ENCODE measurements at places on chromosomes 16 and 17. TPM values are rescaled to one million over a fixed set of nuclear protein-coding genes. Genes with fewer than 3 reads are reported as not detected.

Gene C1QL1
- 0.35 TPM for total RNA-seq

Gene UTS2R
- not detected for total RNA-seq

Gene PIK3R5
- not detected for total RNA-seq

Gene EVI2A
- 0.22 TPM for total RNA-seq

Gene KRT16
- not detected for total RNA-seq

Gene MTSS2
- total RNA-seq: 42.3 TPM

Gene CLDN9
- total RNA-seq: not detected

DNA sequence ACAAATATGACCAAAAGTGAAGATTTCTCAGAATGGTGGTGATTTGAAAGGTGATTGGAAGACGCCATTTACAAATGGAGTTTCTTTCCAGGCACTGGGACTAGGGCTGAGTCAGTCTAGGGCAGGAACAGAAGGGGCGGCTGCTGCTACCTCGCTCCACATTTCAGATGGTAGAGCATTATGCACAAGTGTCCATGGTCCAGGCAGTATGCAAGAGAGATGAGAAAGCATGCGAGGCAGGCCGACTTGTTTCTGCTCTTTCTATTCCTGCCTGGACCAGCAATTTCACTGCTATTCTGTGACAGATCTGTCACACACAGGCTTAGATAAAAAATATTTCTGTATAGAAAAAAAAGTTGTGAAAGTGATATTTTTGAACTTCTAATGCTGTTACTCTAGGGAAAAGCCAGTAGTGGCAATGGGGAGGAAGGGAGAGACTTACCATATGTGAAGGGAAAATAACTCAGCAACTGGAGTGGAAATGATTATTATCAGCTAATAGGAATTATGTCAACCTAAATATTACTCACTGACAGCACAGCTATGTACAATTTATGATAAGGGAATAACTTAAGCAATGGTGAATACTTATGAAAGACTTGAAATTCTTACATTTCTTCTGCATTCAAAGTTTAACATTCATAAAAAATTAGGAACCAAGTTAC lies 134.7 kb upstream of the NETO2 start:
- DNase-seq: no peak

- DNase-seq: no peak
Observed at GRCh38 chr17:27654136-27654535, 23.1 kb downstream of the LGALS9 start.

DNA sequence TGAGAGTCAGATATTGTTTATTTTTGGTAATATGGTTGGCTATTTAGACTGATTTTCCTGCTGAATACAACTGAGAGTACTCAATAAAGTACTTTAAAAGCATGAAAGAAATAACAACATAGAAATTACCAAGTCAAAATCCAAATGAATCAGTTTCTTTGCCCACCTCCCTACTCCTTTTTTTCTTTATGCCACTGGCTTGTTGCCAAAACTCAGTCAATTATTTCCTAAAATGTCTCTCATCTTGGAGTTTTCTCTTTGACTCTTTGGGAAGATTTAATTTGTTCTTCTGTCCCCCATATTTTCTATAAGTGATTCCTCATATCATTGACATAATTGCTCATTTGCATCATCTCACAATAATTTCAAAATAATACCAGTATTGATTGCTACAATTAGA lies 2.6 kb upstream of the OMG start:
- no peak for DNase-seq

DNA sequence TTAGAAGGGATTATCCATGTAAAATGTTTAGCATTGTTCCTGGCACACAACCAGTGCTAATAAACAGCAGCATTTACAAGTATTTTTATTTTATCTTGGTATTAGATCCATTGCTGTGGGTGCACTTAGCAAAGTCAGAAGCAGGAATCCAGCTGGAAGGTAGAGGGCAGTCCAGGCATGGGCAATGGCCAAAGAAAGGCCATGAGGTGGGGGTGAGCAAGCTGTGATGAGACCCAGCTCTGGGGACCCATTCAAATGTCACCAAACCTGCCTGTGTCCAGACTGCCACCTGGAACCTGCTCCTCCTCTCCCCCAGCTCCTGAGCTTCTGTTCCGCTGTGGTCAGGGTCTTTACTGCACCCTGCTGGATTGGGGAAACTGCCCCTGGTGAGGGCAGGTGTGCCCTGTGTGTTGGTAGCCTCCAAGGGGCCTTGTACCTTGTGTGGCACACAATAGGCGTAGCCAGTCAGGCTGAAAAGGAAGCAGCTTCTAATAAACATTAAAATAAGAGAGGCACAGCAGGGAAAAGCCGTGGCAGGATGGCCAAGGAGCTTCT lies 118.0 kb upstream of the CRHR1 start:
- DNase-seq: no peak

DNA sequence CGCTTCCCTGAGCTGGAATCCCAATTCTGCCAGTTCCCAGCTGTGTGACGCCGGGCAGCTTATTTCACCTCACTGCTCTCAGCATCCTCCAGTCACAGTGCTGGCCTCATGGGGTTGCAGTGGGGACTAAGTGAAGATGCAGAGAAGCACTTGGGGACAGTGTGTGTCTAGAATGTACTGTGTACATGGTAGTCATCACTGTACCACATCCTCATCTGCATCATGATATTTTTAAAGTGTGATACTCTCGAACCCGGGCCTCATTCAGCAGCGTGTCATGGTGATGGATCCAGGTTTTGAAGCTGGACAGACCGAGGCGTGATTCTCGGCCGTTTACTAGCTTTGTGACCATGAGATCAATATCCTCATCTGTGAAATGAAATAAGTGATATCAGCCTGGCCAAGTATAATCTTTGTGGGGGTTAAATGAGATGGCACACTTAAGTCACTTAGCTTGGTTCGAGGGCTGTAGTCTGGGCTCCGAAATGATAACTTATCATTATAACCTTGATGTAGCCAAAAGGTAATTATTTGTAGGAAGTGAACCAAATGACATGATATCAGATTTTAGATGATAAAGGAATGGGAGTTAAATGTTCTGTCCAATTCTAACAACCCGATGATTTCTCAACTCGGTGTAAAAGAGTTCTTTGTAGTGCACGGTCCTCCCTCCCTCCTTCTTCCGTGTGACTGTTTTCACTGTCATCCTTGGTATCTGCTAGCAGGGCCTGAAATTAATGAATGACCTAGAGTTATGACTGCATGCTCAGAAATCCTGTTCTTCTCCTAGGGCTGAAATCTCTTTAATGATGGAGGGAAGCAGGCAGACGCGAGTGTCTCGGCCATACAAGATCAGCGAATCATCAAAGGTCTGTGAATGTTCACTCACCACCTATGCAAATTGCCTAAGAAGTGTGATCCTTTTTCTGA lies 2.0 kb downstream of the KLHL36 start:
- no peak for DNase-seq

DNA sequence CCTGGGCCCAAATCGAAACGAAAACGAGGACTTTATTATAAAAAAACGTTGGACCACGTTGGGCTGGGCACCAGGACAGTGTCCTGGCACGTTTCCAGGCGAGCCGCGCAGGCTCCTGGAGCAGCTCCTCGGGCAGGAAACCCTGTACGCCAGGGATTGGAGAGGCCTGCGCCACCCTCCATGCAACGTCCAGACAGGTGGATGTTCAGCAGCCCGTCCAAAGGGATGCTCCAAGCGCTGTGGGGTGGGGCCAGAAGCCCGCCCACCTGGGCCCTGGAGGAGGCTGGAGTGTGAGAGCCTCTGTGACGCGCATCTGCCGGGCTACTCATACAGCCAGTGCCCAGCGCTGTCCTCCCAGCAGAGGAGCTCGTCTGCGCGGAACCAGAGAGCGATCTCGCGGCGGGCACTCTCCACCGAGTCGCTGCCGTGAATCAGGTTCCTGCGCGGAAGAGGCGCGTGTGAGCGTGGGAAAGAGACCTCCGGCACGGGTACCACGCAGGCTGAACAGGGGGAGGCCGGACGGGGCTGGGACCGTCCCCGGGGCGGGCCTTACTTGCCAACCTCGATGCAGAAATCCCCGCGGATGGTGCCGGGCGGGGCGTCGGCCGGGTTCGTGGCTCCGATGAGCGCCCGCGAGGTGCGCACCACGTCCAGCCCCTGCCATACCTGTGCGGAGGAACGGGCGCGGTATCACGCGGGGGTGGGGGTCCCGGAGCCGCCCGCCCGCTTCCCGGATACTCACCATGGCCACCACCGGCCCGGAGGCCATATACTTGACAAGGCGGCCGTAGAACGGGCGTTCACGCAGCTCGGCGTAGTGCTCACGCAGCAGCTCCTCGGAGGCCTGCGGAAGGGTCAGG lies 785 bp downstream of the NME3 start:
- DNase-seq: peak; percentile 56

DNA sequence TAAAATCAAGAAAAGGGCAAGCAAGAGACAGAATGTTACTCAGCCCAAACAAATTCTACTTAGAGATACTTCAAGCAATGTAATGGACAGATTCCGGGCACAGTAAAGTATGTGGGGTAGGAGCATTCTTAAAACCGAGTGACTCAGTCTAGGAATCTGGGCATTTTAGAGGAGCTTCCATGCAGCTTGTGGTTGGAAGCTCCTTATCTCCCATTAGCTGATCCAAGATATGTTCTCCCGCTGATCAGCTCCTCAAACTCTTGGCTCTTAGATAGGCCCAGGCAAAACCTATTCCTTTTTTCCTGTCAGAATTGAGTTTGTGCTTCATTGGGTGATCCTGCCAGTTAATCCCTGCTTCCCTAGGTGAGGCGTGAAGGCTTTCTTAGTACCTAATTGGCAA lies 303.3 kb downstream of the CEP112 start:
- no peak for DNase-seq

DNA sequence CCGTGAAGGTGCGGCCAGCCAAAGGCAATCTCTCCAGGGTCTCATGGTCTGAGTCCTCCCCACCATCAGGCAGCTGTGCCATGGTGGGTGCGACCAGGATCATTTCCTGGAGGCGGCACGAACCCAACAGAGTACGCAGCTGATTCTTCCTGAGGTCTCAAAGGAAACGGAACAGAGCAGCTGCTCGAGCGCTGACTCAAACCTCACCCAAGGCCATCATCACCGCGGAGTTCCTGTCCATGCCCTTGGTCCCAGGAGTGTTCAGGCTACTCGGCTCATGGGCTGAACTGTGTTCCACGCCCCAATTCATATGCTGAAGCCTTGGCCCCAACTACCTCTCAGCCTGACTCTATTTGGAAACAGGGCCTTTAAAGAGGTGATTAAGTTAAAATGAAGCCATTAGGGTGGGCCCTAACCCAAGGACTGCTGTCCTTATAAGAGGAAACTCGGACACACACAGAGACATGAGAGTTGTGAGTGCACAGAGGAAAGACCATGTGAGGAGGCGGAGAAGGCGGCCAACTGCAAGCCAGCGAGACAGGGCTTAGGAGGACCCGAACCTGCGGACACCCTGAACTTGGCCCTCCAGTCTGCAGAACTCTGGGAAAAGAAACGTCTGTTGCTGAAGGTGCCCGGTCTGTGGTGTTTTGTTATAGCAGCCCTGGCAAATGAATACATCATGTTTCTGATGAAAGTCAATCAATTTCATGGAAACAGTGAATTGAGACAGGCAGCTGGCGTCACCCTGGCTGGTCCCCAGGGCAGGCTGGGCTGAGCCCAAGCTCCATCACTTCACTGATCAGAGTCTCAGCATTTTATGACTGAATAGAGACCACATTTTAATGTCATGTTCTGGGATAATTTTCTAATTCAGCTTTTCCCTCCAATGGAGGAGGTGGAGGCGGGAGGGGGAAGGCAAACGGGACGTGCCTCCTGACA lies 13.7 kb downstream of the MXRA7 start:
- DNase-seq: peak; percentile 76

DNA sequence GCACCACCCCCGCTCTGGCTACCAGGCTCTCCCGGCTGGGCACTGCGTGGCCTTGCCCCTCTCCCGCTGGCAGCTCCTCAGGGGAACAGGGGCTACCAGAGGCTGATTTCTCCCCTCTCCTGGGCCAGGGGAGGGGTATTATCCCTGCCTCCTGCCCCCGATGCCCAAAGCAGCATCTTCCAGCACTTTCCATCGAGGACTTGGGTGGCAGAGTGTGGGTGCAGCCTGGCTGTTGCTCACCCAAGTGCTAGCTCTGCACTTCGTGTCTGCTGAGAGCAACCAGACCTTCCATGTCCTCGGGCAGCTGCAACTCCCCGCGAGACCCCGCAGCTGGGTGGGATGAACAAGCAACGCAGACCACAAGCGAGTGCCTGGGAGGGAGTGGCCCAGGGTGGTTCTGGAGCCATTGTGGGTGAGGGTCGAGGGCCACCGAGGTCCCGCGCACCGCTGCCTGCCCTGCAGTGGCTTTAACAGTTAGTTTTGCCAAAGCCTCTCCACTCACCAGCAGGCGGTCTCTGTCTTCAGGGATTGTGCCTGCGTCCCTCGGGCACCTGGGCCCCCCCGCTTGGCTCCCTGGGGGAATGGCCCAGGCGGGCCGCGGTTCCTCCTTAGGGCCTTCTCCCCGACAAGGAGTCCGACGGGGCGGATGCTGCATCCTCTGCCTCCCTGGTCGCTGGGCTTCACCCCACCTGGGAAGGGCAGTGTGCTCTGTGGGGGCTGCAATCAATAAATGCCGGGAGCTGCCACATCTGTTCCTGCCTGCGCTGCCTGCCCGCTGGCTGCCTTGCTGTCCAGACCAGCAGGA lies 8.4 kb downstream of the SLC25A10 start:
- DNase-seq: no peak

DNA sequence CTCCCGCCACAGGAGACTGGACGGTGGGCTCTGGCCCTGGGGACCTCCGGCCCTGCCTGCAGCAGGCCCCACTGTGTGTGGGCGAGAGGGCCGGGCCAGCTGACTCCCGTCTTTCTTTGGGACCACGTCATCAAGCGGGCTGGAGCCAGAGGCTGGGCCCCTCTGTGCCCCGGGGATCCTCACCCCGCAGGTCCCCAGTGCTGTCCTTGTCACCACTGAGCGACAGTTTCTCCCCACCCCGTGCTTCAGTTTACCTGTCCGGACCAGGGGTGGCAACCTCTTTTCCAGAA lies 181.9 kb upstream of the ZNF469 start:
- DNase-seq: no peak

DNA sequence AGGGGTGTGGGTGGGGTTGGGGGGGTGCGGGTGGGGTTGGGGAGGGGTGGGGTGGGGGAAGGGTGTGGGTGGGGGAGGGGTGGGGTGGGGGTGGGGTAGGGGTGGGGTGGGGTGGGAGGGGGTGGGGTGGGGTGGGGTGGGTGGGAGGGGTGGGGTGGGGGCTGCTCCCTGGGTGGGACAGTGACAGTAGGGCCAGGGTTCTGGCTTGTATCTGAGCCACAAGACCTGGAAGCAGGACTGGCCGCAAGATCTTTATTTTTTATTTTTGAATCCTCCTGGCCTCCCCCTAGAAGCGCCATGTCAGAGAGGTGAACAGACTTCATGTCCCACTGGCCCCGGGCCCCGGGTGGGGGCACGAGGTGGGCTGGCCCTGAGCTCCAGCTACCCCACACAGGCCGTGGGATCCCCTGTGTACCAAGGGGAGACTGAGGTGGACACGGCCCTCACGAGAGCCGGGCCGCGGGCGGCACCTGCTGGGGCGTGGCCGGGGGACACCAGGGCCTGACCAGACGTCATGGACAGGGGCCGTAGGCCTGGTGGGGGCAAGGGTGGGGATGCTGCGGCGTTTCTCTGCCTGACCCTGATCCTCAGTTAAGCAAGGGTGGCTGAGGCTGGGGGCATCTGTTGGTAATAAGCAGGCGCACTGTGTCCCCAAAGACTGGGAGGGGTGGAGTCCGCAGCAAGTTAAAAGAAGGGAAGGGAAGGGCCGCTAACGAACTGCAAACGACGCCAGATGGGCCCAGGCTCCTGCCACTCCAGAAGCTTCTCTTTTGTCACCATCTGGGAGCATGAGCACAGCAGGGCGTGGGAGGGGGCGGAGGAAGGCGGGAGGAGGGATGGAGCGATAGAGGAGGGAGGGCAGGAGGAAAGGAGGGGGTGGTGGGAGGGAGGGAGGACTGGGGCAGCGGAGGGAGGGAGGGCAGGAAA lies 22.3 kb upstream of the PABPN1L start:
- DNase-seq: no peak

- DNase-seq: no peak
Observed at GRCh38 chr17:20235747-20236146, 226.6 kb downstream of the SPECC1 start.
